Activated CD4-positive, alpha-beta T cell treated with anti-CD3 and anti-CD28 coated beads for 24 hours (primary cell): ENCODE measurements at places on chromosomes 7 and 10.

DNA sequence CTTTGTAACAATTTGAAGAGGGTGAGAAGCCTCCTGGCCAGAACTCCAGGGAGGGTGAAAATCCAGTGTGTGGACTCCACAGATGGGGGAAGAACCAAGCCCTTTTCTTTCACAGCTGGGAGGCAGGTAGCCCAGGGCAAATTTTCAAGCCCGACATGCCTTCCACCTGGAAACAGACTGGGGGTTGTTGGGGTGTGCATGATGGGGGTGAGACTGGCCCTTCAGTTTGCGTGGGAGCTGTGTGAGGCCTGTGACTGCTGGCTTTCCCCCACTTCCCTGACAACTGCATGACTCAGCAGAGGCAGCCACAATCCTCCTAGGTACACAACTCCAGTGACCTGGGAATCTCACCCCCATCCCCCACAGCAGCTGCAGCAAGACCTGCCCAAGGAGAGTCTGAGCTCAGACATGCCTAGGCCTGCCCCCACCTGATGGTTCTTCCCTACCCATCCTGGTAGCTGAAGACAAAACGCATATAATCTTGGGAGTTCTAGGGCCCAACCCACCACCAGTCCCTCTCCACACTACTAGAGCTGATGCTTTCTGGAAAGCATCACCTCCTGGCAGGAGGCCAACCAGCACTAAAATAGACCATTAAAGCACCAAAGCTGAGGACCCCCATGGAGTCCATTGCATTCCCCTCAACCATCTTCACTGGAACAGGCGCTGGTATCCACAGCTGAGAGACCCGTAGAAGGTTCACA lies 445.4 kb downstream of the TFEC start:
- no peak for DNase-seq

GRCh38 chr7:123314886-123315285 lies 115.1 kb upstream of the SLC13A1 start:
- no peak for DNase-seq

DNA sequence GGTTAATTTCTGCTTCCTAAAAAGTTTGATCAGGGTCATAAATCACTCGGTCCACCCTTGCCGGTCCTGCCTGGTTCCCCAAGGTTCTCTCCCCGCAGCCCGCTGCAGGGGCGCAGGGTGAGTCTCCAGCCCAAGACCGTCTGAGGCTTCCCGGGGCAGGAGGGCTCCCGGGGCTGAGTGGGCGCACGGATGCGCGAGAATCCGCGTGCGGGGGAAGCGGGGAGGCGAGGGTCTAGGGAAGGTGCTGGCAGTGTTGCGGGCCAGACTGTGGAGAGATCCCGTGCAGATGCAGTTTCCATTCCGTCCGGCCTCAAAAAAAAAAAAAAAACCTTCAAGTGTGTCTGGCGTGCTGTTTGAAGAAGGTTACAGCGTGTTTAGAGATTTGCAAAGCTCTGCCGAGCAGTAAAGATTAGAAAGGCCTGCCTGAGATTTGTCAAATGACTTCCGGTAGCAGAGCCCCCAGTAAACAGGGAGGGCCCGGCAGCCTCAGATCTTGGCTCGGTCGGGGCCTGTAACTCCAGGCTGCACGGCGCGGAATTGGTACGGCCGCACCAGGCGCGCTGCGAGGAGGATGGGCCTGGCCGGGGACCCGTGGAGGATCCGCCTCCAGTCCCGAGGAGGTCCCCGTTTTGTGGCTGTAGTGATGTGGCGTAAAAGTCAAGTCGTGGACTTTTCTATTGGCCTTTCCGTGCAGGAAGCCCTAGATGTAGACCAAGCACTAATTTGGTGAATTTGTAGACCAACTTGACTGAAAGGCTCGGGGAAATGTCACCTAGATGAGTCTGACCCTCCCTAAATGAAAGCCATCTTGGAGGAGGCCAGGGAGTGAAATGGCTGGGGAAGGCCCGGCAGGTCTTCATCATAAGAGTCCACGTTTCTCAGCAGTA lies 293.2 kb upstream of the NFE2L3 start:
- DNase-seq, result no peak

- DNase-seq, result no peak
Measured at GRCh38 chr7:157753713-157754415, 417.1 kb downstream of the DNAJB6 start.

GRCh38 chr10:49398000-49398861 lies 2.3 kb upstream of the DRGX start:
- DNase-seq, result peak; percentile 24

GRCh38 chr7:65975814-65976445 lies 6.1 kb downstream of the GUSB start:
- DNase-seq, result no peak

DNA sequence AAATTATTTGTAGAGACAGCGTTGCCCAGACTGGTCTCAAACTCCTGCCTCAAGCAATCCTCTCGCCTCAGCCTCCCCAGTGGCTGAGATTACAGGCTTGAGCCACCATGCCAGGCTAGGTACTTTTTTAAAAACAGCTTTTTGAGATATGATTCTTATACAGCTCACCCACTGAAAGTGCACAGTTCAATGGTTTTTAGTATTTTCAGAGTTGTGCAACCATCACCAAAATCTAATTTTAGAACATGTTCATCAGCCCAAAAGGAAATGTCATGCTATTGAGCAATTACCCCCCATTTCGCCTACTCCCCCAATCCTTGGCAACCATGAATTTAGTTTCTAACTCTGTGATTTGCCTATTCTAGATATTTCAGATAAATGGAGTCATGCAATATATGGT lies 73.7 kb downstream of the EVX1 start:
- DNase-seq, result no peak

DNA sequence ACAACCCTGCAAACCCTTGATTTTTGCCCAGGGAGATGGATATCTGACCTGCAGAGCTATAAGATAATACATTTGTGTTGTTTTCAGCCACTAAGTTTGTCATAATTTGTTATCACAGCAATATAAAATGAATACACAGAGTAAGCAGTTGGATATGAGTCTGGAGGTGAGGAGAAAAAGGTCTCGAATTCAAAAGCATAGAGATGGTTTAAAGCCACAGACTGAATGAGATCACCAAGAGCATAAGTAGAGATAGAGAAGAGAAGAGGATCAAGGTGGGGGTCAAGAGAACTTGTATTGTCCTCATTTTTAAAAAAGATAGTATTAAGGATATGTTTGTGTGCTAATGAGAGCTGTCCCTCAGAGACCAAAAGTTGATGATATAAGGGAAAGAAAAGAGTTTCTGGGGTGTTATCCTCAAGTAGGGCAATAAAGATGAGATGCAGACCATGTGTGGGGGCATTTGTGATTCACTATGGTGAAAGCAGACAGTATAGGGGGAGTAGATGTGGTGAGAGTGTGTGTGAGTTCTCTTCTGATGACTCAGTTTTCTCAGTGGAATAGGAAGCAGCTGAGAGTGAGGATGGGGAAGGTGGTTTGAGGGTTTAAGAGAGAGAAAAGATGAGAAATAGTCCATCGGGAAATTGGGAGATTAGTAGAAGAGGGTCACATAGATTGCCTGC lies 25.8 kb upstream of the PCGF5 start:
- DNase-seq, result peak; percentile 29

DNA sequence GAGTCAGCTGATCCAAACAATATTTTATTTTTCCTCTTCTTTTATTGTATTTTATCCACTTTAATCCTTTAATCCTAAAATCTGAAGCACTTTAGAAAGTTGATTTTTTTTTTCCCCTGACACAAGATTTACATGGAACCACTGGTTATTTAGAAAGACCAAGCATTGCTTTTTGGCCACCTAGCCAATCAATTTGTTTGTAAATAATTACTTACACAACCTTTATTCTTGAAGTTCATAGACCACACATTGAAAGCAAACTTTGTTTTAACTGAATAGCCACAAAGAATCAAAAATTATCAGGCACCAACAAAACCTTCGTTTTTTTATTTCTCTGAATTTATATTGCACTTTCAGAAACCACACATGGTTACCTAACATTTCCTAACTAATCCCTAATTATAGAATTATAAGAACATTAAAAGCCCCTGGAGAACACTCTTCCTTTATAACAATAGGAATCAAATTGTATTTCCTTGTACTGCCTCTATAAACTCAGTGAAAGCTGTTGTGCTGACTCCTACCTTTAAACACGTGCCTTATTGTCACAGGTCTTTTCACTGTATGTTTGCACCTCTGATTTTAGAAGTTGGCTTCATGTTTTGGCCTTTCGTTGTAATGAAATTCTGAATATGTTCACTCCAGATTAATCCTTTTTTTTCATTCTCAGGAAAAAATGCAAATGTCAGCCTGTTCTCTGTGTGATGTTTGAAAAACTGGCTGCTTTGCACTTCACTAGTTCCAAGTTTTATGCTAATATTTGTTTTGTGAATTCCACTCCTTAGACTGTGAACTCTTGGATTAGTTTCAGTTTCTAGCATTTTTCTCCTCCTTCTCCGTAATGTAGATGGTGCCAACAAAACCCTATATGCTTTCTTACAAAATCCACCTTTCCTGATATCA lies 1511.9 kb downstream of the REEP3 start:
- no peak for DNase-seq

DNA sequence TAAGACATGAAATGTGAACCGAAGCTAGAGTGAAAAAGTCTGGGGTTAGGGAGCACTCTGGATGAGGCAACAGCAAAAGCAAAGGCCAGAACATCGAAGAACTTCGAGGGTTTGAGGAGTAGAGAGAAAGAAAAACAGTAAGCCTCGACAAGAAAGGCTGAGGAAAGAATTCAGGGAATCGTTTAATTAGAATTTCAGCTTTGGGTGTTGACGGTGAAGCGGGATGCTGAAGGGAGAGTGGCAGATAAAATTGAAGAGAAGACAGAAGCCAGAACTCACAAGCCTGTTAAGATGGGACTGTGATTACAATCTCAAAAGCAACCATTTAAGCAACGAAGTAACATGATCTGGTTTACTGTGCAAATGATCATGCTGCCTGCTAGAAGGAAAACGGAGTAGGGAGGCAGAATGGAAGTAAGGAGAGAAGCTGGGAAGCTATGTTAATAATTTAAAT lies 2.1 kb downstream of the TRDMT1 start:
- no peak for DNase-seq

- DNase-seq, result no peak
Measured at GRCh38 chr10:95566136-95566535, 5.0 kb upstream of the SORBS1 start.

DNA sequence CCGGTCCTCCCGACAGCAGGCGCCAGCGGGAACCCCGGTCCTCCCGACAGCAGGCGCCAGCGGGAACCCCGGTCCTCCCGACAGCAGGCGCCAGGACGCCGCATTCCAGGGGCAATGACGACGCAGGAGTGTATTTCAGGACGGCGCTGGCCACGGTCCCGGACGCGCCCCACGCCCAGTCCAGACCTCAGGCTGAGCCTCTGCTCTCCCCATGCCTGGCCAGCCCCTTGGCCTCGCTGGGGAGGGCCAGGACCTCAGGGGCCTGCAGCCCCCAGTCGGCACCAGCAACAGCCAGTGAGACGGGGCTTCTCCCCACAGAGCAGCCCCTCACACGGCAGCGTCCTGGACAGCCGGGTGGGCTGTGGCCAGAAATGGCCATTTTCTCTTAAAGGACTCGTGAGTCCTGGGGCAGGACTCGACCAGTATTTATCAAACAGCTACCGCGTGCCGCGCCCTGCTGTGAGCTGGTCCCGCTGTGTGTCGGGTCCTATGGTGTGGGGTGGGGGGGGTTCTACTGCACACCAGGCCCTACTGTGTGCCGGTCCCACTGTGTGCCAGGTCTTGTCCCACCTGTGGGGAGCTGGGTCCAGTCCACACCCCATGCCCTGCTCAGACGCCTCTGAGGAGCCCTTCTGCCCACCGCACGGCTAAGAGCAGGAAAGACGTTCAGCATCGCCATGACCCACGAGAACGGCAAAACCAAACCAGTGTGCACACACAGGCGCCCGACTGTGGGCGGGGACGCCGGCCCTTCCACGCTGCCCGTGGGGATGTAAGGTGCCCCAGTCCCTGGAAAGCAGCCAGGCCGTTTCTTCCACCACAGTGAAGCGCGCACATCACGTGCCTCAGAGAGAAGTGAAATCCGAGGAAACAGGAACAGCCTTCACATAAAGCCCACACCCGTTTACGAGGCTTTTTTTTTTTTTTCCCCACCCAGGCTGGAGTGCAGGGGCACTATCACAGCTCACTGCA lies 33.3 kb downstream of the GET4 start:
- DNase-seq, result no peak

DNA sequence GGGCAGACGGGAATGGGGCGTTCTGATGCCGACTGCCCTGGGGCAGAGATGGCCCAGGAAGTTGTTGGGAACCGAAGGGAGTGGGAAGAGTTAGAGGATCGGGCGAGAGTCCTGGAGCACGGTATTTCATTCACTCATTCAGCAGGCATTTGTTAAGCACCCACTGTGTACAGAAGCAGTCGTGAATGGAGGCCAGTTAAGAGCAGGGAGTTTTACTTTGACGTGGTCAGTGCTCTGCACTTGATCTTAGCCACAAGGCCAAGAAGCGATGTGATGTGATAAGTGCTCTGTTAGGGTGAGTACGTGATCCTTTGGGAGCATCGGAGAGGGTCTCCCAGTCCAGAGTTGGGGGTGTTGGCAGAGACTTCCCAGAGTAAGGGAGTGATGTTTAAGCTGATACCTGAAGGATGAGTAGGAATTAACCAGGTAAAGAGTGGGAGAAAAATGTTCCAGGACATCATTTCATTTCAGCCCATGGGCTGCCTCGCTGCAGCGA lies 890 bp downstream of the ZFYVE27 start:
- no peak for DNase-seq

- no peak for DNase-seq
Measured at GRCh38 chr7:12765431-12766100, 78.1 kb downstream of the ARL4A start.

DNA sequence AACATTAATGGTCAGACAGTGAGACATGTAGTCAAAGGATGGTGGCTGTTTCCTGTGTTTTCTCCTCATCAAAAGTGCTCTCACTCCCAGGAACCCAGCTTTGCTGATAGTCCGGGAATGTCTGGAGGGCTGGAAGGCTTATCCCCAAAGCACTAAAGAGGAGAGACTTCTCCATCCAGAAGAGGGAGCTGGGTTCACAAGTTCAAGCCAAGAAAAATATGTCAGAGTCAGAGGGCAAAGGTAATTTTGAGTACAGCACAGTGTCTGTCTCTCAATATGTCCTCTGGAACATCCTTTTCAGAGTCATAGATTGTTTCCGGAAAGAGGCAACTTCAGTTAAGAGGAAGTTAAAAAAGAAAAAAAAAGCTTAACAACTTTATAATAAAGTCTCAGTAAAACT lies 281.5 kb upstream of the PHYHIPL start:
- DNase-seq, result no peak

- DNase-seq, result no peak
Measured at GRCh38 chr7:94882891-94883290, 24.5 kb upstream of the PPP1R9A start.

DNA sequence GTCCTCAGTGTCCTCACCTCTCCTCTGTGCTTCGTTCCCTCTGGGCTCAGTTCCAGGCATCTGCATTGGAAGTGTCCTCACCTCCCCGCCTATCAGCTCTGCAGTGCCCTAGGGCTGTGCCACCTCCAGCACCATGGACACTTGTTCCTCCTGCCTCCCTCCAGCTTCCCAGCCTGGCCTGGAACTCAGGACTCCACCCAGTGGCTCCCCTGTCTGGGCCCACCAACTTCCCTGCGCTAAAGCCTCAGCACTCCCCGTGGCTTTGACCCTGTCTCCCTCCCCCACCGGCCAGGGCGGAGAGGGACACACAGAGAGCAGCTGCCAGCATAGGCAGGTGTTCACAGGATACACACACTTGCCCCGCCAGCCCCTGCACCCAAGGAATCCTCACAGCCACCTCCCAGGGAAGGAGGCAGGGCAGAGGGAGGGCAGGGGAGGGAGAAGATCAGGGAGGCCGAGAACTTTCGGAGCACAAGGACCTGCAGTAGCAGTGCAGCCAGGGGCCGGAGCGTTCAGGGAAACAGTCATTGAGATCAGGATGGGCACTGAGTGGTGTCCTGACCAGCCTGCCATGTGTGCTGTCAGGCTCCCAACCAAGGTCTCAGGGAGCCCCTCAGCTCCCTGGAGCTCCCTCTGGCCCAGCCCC lies 31.3 kb downstream of the ANXA8 start:
- no peak for DNase-seq

GRCh38 chr7:88399036-88399435 lies 92.3 kb upstream of the STEAP4 start:
- no peak for DNase-seq
